Esophagus squamous epithelium (tissue), 5 donors: ENCODE measurements at places on chromosomes 12 and 14.

- no peak for DNase-seq
These were observed 12.3 kb upstream of the CSAD start for GRCh38 chr12:53193040-53193439.

DNA sequence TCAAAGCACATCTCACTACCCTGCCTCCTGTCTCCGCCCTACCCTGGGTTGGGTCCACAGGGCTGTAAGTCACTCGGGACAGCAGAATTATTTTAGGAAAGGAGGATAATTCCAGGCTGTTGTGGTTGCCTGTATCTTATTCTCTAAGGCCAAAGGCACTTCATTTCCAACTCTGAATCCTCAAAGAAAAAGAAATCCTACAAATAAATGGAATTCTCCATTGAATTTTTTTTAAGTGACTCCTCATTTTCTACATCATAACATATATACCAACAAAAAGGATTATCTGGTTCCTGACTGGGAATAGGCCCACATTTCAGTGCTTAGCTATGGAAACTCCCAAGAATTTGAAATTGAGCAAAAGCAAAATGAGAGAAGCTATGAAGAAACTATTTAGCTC lies 186.4 kb downstream of the ITPR2 start:
- no peak for DNase-seq

DNA sequence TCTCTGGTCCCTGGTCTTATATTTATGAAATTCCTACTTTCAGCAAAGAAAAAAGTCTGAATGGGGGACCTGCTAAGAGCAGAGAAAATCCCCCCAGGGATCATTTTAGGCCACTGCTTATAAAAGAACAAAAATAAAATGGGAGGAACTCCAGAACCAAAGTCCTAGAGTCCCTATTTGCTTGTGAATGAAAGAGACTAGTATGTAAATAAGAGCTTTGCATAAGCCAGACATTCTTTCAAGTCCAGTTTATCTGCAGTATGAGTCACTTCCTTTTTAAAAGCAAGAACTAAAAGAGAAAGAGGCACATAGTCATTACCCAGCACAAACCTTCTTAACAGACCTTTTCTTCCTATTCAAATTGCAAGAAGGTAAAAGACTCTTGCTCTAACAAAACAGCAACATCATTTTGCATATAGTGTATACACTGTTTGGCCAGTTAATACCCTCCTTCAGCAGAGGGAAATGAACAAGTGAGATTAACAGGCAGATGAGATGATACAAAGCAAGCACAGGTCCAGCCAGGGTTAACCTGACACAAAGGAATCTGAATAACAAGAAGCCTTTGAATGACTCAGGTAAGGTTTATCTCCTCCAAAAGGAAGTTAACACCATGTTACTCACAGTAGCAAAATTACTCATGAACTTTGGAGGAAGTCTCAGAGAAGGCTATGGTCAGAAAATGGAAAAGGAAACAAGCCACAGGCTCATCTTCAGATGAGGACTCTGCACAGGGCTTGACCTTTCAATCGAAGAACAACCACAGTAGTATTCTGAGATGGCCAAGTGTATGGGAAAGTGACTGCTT lies 87.3 kb downstream of the PHLDA1 start:
- no peak for DNase-seq

DNA sequence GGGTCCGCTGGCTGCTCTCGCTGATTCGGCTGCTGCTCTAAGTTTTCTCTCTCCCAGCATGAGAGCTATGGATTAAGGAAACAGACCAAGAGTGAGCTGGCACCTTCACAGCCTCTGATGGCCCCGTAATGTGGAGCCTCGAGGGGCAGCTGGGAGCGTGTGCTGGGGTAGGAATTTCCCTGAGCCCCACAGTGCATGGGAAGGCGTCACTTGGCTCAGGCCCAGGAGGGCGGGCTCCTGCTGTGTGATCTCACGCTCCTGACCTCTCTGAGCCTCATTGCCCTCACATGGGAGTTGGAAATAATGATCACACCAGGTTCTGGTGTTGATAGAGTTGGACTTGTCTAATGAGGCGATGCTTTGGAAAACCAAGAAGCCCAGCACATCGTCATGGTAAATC lies 238.6 kb upstream of the CRY1 start:
- DNase-seq = no peak

- no peak for DNase-seq
These were observed 319.1 kb downstream of the PPFIA2 start for GRCh38 chr12:81440001-81440400.

- DNase-seq = no peak
These were observed 318.2 kb downstream of the BCL11B start for GRCh38 chr14:98953551-98954348.

- no peak for DNase-seq
These were observed 634.5 kb upstream of the TMEM132C start for GRCh38 chr12:127632461-127632860.

DNA sequence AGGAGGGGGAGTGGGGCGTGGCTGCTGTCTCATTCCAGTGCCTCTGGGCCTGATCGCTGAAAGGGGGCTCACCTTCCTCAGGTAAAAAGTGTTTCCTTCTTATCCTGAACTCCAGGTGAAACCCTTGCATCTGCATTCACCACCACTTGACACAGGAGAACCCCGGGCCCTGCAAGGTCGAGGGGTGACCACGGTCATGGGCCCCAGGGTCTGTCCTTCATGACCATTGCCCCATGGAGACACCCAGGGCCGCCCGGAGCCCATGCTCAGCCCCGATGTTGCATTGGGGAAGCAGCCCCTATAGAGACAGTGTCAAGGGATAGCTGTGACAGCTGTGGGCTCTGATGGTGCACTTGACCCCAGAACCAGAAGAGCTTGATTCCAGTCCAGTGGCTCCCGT lies 34.4 kb upstream of the DYNC1H1 start:
- no peak for DNase-seq

DNA sequence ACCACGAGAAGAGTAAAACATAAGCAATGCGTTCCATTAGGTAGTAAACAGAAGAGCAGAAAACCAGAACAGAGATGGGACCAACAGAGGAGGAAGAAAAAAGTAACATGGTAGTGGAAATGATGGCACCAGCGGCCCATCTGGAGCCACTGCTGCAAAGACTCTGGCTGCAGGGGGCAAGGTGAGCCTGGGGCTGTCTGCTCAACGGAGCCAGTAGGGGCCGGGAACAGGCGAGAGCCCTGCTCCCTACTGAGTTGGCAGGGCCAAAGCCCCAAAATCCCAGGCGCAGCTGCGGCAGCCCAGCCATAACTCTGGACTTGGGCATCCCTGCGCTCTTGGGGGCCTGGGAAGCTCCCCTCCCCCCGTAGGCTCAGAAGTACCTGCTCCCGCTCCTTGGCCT lies 28.5 kb upstream of the PYGL start:
- no peak for DNase-seq

GRCh38 chr12:94421868-94422740 lies 37.6 kb downstream of the CEP83 start:
- no peak for DNase-seq

DNA sequence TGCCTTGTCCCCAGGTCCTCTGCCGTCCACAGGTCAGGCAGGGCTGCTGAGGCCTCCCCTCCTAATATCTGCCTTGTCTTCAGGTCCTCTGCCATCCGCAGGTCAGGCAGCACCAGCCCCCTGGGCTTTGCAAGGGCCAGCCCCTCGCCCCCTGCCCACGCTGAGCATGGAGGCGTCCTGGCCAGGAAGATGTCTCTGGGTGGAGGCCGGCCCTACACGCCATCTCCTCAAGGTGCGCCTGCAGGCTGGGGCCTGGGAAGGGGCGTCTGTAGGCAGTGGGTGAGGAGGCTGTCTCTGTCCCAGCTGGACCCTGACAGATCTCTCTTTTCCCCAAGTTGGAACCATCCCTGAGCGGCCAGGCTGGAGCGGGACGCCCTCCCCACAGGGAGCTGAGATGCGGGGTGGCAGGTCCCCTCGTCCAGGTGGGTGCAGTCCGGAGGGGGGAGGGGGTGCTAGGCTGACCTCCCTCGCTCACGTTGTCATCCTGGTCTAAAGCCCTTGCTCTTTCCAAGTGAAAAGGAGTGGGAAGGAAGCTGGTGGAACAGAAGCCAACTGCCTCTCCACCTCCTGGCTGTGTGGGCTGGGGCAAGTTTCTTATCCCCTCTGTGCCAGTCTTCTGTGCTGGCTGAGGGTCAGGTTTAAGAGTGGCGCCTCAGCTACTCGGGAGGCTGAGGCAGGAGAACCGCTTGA lies 13.9 kb upstream of the PUS1 start:
- DNase-seq = no peak

GRCh38 chr12:62435303-62436163 lies 31.1 kb upstream of the MON2 start:
- no peak for DNase-seq

GRCh38 chr14:105043641-105044040 lies 21.6 kb downstream of the GPR132 start:
- DNase-seq = no peak

DNA sequence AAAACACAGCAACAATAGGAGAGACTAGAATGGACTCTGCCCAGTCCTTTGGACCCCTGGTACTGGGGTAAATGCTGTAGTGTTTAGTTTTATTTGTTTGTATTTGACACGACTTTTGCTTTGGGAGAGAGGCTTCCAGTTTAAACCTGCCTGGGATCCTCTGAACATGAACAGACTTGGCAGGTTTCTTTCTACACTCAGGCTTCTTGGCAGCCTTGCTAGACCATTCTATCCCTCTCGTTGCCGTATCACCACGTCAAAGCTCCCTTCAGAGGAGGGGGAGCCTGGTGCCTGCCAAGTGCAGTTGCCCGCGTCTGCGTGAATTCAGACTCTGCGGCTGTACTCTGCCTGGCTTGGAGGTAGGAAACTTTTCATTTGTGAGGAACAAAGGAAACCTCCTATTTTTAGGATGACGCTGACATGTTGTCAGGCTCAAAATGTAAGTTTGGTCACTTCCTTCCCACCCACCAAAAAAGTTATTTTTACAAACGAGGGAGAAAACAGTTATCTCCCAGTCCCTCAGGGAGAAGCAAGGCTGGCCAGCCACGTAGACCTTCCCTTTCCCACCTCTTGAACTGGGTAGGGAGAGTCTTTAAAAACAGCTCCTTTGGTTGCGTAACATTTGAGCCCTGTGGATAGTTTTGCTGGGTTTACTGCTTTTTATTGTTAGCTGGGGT lies 25.9 kb downstream of the CD9 start:
- DNase-seq = no peak

DNA sequence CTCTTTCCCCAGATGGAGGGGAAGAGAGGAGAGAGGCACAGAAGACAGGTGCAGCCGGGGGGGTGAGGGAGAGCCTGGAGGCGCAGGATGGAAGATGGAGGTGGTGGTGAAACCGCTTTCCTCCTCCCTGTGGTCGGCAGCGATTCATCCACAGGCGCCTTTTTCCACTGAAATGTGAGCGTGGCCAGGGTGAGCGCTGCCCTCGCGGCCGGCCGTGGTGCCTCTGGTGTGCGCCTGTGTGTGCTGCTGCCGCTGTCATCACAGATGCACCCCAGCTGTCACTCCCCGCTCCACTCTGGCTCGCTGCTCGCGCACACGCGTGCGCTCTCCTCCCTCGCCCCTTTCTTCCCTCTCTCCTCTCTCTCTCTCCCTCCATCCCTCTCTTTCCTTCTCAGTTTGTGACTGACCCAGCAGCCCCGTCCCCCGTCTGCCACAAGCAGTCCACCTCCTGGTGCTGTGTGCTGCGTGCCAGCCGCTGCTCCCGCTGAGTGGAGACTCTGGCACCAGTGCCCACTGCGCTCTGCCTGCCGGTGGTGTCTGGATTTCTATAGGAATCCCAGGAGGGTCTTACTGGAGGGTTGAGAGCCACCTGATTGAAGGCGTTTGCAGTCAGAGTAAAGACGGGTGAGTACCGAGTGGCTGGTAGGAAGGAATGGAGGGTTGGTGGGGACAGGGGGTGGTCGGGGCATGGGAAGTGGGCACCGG lies at the start of gene LRTM2:
TSS of gene LRTM2 (plus strand) at position 375 of the 705 bp plus-strand sequence. CDS start 7,584 bp downstream, outside the sequence.
- DNase-seq = no peak

DNA sequence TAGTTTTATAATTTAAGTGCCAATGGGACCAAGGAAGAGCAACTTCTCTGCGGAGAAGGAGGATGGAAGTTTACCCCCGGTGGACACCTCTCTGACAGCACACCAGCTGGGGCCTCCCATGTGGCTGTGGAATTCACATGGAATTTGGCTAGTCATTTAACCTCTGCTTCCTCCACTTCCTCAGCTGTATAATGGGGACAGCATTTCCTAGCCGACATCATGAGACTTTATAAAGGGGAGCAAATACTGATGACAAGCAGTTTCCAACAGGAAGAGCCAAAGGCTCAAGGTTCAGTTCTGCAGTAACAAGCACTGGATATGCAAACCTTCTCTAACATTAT lies 7.5 kb downstream of the DUSP6 start:
- DNase-seq = no peak

GRCh38 chr12:6069437-6070093 lies 54.9 kb downstream of the VWF start:
- DNase-seq = no peak

- no peak for DNase-seq
These were observed 257.2 kb upstream of the PRICKLE1 start for GRCh38 chr12:42846782-42847181.

- DNase-seq = no peak
These were observed 55.4 kb downstream of the ASCL1 start for GRCh38 chr12:103012884-103013283.

- no peak for DNase-seq
These were observed 44.3 kb downstream of the CYP46A1 start for GRCh38 chr14:99728231-99728920.

- no peak for DNase-seq
These were observed 2.7 kb downstream of the TGFB3 start for GRCh38 chr14:75979071-75979571.

DNA sequence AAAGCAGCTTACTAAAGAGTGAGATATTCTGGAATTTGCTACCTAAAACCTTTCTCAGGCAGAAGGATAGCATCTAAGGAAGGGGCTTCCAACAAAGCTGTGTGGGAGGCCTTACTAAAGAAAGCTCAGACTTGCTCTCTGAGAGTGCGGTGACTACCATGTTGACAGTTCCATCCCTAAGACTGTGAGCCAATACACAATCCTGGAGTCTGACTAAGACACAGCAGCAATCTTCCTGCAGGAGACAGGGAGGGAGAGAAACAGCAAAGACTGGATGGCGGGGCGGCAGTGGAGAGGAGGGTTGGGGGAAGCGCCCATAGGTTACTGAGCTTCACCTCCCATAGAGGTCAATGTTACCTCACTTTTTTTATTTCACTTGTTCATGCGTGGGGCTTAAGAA lies 70.9 kb downstream of the KITLG start:
- no peak for DNase-seq

DNA sequence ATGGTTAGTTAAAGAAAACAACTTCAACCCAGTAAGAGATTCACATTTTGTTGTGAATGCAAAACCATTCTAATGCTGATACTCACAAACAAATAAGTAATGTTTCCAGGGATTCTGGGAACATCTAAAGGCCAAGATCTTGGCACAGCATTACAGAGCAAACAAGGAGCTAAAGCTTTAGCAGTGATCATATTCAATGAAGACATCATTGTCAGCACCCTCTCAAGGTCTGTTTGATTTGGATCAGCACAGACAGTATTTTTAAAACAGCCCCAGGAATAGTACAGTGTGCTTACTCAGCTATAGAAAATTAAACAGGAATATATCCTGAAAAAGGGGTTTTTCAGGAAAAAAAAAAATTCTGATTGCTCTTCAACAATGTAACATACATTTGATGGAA lies 71.4 kb downstream of the TMEM260 start:
- no peak for DNase-seq
